ENCODE measurements at places on chromosomes 1 and 21. TPM values are rescaled to one million over a fixed set of nuclear protein-coding genes. Genes with fewer than 3 reads are reported as not detected.

Gene TMEM54
- 167 TPM for total RNA-seq

Gene SAMD13
- 0.77 TPM for total RNA-seq

DNA sequence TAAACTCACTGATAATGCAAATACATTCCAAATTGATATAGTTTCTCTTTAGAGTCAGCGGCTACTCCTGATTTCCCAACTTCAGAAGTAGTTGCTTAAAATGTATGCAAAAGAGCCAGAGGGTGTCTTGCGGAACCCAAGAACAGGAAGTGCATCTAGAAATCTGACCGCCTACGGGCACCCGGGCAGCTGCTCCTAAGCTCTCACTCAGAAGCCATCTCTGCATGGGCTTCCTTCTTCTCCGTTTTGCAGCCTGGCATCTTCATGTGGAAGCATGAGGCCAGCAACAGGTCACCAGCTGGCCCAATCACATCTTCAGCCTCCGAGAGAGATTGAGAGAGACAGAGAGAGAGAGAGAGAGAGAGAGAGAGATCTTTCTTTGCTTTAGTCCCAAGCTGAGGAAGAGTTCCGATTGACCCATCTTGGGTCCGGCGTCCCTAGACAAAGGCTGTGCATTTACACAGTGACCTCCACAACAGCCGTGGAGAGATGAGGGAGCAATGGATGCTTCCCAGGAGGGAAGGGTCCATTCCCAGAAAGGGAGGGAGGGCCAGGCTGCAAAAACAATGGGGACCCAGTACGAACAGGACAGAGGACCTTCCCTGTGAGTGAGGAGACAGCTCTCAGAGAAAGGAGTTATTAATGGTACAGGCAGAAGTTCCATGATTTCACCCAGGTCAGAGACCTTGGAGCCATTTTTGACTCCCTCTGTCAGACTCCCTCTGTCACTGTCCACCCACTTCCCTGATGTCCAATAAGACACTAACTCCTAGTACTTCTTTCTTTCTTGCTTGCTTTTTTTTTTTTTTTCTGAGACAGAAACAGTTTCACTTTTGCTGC, 28.2 kb upstream of the SLC30A1 start:
- DNase-seq: no peak

GRCh38 chr1:47223921-47224675, 7.9 kb downstream of the TAL1 start:
- DNase-seq: no peak

DNA sequence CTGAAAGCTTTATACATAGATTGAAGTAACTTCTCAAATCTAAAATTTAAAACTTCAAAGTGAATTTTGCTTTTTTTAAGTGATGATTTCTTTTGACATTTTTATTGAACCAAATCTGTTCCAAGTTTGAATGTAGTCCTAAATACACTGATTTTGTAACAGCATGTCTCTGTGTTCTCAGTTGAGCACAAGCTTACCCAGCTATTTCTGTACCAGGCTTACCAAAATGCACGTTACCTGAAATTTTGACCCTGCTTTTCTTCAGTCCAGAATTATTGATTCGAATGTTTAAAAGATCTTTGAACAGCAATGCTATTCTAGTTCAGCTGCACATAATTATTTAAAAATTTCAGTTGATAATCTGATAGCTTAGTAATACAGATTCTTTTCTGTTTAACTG, 25.6 kb downstream of the AGO4 start:
- DNase-seq: no peak

DNA sequence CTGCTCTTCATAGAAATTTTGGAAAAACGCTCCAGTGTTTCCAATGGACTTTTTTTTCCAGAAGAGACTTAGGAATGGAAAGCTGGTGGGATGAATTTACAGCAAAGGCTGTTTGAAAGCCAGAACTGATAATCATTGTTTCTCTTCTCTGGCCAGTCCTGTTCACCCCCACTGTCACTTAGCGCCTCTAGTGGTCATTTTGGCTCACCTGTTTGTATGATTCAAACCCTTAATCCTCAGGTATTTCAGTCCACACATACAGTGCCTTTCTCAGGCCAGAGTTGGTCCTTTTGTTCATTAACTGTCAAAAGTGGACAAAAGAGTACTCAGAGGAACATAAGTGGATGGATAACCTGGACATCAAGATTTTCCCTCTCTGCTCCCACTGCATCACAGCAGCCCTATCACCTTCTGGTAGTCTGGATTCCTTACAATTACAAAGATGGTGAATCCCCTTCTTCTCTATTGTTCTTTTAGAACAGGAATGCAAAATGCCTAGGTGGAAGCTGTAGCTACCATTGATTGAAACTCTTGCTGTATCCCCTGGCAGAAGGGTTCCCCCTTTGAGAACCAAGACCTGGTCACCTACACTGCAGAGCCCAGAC, 177.6 kb upstream of the OLFM3 start:
- no peak for DNase-seq

DNA sequence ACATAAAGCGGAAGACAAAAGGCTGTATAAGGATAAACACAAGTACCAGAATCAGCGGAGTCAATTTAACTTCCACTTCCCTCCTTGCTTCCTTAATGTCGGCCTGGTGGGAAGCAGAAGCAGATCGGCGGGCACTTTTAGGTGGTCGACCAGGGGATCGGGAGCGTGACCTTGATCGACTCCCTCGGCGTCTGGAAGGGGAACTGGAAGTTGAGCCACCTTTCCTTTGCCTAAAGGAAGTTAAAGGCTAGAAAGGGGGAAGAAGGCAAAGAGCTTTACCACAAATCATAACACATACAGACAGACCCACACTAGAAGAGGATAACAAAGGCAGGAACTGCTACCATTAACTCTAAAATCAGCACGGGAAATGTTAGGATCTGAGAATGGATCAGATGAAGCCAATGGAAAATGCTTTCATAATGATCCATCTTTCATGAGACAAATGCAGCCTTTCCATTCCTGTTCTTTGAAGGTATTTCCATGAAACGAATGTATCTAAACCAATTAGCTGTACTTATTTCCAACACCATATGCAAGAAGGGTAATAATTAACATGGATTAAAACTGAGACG, 5.7 kb downstream of the LBR start:
- DNase-seq: no peak

DNA sequence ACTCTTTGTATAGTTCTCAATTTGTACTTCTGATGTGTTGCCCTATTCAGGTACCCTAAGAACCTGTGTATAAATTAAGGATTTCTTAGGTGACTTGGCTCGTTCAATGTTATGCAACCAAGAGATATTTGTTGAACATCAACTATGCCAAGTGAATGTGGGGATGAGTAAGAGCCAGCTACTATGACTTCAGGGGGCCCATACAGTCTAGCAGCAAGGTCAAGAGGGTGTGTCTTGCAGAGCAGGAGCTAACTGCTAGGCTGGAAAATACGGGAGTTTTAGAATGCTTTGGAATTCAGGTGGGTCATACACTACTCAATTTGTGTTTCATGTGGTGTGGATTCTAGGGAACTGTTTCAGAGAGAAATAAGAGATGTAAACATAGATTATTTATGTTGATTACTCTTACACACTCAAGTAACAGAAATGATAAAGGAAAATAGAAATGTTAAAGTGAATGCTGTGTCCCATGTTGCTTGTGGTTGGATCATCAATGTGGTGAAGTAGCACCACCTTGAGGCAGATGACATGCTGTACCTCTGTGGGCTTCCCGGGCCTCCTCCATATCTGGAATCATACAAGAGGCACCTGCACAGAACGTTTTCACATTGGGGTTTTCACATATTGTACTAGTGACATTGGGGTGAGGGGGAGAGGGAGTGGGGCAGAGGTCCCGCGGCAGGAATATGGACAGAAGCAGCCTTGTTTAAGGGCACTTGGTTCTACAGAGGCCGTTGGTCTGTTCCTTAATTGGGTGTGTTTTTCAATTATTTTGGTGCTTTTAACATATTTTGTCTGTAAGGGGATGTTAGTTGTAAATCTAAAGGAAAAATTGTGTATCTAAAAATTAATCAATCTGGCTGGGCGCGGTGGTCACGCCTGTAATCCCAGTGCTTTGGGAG, 12.4 kb downstream of the ARPC5 start:
- DNase-seq: peak; percentile 78
